ENCODE measurements at places on chromosomes 3 and 15.

GRCh38 chr3:16467393-16467792 lies 46.1 kb downstream of the RFTN1 start:
- DNase-seq: peak; percentile 91

DNA sequence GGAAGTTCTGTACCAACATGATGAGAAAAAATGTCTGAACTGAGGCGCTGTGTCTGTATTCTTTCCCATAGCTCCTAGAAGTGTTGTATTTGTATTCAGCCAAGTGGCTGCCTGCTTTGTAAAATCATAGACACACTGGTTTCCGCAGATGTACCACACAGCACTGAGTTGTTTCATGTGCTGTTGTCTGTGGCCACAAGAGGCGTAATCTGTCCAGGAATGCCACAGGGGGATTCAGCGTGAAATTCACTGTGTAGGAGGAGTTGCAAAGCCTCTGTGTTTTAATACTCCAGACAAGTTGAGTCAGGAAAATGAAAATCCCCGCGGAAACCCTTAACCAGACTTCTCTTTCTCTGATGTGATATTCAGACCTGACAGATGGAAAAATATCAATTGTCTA lies 462.2 kb downstream of the NSUN3 start:
- DNase-seq: no peak

GRCh38 chr3:129974564-129974832 lies at the start of gene TRH:
Gene TRH, plus strand, starts transcription at chr3:129974720. Its CDS starts 1,097 bp downstream, at chr3:129975817.
- DNase-seq: no peak

DNA sequence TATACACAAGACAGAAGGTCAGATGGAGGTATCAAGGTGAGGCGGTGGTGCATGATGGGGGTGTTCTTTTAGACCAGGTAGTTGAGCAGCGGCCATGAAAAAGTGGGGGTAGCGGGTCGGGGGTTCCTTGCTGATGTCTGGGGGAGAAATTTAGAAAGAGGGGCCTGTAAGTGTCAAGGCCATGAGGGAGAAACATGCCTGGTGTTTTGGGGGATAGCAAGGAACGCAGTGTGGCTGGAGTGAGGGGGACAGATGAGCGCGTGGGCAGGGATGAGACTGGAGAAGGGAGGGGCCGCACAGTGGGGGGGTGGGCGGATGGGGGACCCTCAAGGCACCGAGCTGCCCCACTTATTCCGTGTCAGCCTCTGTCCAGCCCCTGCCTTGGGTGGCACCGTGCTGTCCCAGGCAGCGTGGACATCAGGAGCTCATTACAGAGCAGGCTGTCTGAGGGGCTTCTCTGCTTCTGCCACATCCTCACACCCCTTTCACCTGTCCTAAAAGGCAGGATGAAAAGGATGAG lies 143.3 kb downstream of the SMAD6 start:
- DNase-seq: no peak

DNA sequence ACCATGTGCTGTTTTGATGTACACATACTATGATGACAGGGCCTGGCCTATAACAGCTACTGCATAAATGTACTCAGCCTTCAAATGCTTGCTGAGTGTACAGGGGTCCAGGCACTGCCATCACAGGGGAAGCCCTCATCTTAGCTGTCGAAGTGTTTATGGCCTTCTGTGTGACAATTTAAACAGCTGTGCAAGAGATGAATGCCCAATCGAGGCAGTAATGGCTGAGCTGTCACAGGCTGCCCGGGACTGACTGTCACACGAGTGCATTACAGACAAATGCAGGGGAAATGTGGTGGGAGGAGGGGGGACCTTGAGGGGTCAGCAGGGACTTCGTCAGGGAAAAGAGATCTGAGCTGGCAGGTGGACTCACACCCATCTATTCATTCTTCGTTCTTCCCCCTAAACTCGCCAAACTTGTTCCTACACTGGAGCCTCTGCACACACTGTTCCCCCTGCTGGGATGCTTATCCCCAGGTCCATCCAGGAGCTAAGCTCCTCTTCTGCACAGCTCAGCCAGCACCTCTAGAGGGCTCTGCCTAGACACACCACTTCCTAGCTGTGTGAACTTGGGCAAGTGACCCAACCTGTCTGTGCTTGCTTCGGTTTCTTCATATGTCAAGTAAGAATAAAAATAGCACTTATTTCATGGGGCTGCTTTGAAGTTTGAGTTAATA lies 156.2 kb upstream of the IQSEC1 start:
- DNase-seq: peak; percentile 17

DNA sequence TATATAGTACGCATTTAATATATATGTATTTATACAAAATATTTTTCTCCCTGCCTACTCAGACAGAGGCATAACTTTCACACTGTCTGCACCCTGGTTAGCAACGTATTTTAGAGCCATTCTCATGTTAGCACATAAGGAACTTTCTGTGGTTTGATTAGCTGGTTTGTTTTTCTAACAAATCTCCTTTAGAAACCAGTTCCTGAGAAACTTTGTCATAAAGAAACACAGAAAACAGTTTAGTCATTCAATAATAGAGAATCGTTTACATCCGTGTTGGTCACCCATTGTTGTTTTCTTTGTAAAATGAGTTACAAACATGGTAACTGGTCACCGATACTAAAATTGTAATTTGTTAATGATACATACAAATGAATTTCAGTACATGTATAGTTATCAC lies 5.9 kb upstream of the NGRN start:
- DNase-seq: no peak

DNA sequence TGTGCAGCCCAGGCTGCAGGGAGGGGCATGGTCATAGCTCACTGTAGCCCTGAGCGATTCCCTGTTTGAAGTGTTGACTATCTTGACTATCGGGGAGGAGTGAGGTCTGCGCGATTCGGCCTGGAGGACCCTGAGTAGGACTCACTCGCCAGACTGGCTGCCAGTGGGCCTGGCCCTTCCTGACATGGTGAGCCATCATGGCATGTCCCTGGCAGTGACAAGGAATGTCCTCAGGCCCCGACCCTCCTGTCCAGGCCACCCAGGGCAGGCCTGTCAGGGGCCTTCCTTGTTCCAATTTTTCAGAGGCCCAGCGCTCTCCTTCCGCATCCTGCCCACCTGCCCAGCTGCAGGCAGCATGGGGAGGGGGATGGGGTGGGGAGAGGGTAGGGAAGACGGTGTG lies 5.2 kb upstream of the OCA2 start:
- no peak for DNase-seq

DNA sequence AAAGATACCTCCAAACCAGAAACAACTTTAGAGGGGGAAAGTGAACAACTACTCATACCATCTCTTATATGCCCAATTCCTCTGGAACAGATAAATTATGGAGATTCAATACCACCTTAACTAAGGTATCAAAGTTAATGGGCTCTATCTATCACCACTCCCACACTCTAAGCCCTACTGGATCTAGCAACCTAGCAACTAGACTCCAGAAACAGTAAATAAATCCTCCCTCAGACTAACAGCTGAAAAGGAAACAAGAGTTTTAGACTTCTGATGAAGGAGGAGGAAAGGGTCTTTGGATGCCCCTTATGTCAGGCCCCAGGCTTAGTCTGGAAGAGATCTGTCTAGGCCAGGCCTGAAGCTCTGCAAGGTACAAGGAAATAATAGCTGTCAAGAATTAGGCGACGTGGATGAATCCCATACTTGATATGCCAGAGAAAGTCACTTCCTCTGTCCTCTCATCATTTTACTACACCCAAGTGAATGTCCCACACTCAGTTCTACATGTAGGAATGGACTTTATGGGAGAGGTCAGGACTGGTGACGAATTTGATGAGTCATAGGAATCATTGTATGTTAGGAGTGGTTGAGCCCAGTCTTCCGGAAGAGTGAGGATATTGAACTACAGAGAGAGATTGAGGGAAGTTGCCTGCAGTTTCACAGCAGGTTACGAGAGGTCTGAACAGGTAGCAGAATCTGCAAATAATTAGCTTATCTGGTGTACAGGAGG lies 113.8 kb downstream of the AKAP13 start:
- peak; percentile 61 for DNase-seq

GRCh38 chr3:18745472-18745871 lies 320.3 kb upstream of the SATB1 start:
- DNase-seq: peak; percentile 92

DNA sequence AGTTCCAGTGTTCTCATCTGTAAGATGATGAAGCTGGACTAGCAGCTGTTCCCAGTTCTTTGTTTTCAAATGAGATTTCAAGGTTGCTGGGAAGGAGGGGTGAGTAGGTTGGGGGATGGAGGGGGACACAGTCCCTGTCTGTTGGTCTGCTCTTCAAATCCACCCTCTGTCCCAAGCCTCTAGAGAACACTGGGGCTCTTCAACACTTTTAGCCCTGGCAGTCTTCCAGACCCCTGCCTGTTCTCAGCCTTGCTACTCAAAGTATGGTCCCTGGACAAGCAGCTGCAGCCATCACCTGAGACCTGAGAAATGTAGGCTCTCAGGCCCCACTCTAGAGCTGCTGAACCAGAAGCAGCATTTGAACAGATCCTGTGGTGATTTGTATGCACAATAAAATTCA lies 41.3 kb downstream of the NEK11 start:
- DNase-seq: no peak

- no peak for DNase-seq
Observed at GRCh38 chr15:79372428-79372827, 59.7 kb upstream of the MINAR1 start.

- peak; percentile 31 for DNase-seq
Observed at GRCh38 chr3:14467814-14468620, 65.6 kb downstream of the SLC6A6 start.

- DNase-seq: peak; percentile 17
Observed at GRCh38 chr3:177358977-177359592, 161.8 kb upstream of the TBL1XR1 start.

DNA sequence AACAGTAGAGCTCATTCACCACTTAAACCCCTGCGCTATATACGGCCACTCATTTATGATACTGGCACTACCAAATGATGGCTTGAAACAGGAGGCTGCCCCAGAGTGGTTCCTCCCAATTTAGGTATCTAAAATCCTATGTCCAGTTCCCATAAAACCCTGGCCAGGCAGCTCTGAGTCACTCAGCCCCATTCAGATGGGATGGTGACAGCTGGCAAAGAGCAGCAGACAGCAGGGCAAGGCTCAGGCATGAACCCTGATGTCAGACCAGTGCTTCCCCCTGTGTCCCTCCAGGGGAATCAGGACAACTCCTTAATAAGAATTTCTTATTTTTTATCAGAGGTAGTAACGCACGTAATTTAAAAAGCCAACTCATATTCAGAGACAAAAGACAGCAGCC lies 77.2 kb upstream of the RNU6-1 start:
- no peak for DNase-seq

GRCh38 chr3:124780356-124780755 lies 50.1 kb downstream of the UMPS start:
- DNase-seq: no peak

DNA sequence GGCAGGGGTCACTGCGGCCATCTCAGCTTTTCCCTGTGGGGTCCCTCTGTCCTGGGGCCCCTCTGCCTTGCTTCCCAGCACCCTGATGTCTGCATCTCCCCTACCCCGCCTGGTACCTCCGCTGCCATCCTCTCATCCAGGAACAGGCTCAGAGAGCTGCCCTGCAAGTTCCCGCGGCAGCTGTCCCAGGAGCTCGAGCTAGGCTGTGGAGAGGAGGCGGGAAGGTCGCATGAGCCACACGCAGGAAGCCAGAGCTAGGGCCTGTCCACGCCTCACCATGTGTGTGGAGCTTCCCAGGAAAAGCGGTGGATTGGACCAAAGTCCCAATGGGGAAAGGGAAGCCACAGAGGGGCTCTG lies 12.5 kb downstream of the PLA2G4B start:
- no peak for DNase-seq

GRCh38 chr15:70160267-70160666 lies 62.5 kb upstream of the TLE3 start:
- peak; percentile 80 for DNase-seq
